ENCODE measurements at places on chromosomes 16 and 17. TPM values are rescaled to one million over a fixed set of nuclear protein-coding genes. Genes with fewer than 3 reads are reported as not detected.

The ZNF624 gene
- total RNA-seq = 11.0 TPM

The TAT gene
- total RNA-seq = 0.17 TPM

The PKD1 gene
- 349 TPM for total RNA-seq

The DPEP2 gene
- 0.41 TPM for total RNA-seq

The PRDM7 gene
- 0.28 TPM for total RNA-seq

The IL17C gene
- not detected for total RNA-seq

The ACSM3 gene
- 65.9 TPM for total RNA-seq

DNA sequence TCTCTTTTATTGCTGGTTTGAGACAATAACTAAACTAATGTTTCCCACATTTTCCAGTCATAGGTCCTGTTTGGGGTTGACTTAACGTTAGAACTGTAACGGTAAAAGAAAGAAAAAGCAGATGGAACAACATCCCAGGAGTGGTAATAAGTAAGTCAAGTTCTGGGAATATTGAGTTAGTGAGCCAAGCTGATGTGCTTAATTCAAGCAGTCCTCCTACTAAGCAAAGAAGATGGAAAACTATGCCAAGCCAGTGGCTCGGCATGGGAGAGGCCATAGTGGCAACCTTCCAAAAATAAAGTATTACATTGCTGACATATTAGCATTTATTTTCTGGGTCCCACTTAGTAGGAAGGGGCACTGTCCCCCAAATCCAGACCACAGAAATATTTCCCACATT, 161.7 kb upstream of the CDH5 start:
- no peak overlapping the region for H3K4me3 ChIP-seq
- no peak overlapping the region for H3K27ac ChIP-seq
- no peaks in the 10 kb centered on the region for H3K36me3 ChIP-seq

DNA sequence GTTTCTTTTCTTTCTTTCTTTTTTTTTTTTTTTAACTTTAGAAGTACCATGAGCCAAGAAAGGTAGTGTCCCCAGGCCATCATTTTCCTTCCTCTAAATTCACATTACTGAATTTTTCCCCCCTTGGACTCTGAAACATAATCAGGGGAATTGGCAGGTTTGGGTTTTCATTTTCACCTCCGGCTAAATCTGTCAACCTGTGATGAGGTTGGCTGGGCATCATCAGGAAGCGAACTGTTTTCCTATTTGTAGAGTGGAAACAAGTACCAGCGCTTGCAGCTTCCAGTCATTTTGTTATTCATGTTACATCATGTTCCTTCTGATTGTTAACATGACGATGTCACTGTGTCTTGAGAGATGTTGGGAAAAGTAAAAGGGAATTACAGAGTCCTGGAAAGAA, 641.9 kb upstream of the RBFOX1 start:
- H3K27me3 ChIP-seq = no peaks in the 10 kb centered on the region
- no peak overlapping the region for H3K27ac ChIP-seq
- DNase-seq = no peak
- H3K36me3 ChIP-seq = no peaks in the 10 kb centered on the region
- H3K4me1 ChIP-seq = no peaks in the 10 kb centered on the region

DNA sequence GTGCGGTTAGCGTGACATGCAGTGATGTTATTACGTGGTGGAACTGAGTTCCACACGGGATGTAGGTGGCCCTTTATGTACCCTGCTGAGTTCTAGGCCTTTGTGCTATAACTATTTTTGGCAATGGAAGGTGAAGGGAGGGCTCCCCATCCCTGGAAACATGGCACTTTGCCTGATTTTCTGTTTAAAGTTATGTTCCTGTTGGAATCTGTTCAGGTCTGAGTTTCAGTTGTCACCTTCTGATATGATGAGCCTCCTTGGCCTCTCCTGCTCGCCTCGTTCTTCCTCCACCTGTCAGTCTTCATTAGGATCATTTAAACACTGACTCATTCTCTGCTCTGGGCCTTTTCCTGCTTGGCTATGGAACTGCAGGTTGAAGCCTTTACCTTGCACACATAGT, 200.6 kb downstream of the FTO start:
- H3K27ac ChIP-seq = no peak overlapping the region
- H3K27me3 ChIP-seq = no peaks in the 10 kb centered on the region
- no peak for DNase-seq
- H3K4me1 ChIP-seq = no peaks in the 10 kb centered on the region
- no peaks in the 10 kb centered on the region for H3K36me3 ChIP-seq

GRCh38 chr16:50234771-50235556, 31.4 kb upstream of the ADCY7 start:
- no peak for DNase-seq
- no peaks in the 10 kb centered on the region for H3K27me3 ChIP-seq
- H3K36me3 ChIP-seq = no peaks in the 10 kb centered on the region

DNA sequence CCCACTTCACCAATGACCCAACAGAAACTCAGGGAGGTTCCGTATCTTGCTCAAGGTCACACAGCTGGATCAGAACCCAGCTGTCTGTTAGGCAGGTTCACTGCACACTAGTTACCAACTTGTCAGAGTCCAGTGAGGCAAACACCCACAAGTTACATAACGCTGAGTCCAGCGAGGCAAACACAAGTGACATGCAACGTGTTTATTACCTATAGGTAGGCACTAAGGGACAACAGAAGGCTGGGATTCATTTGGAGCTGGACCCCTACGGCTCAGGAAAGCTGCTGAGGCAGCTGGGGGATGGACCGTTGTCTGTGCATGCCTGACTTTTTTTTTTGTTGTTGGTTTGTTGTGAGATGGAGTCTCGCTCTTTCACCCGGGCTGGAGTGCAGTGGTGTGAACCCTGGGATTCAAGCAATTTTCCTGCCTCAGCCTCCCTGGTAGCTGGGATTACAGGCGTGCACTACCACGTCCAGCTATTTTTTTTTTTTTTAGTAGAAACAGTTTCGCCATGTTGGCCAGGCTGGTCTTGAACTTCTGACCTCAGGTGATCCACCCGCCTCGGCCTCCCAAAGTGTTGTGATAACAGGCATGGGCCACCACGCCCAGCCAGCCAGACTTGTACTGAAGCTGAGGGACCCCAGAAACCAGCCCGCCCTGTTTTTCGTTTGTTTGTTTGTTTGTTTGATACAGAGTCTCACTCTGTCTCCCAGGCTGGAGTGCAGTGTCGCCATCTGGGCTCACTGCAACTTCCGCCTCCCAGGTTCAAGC, 1.9 kb upstream of the RSAD1 start:
- H3K4me1 ChIP-seq = peaks cover 6% of the 10 kb centered on the region
- H3K4me3 ChIP-seq = no peak overlapping the region
- H3K27ac ChIP-seq = no peak overlapping the region
- no peaks in the 10 kb centered on the region for H3K27me3 ChIP-seq
- no peaks in the 10 kb centered on the region for H3K36me3 ChIP-seq

GRCh38 chr17:1473170-1473569, 17.1 kb upstream of the CRK start:
- no peak overlapping the region for H3K4me3 ChIP-seq
- H3K27ac ChIP-seq = no peak overlapping the region
- no peaks in the 10 kb centered on the region for H3K4me1 ChIP-seq

- H3K27me3 ChIP-seq = no peaks in the 10 kb centered on the region
- H3K4me1 ChIP-seq = no peaks in the 10 kb centered on the region
- no peak overlapping the region for H3K27ac ChIP-seq
Measured at GRCh38 chr16:10678655-10679054, 16.1 kb downstream of the TEKT5 start.

- H3K36me3 ChIP-seq = peaks cover 4% of the 10 kb centered on the region
- H3K27ac ChIP-seq = no peak overlapping the region
- no peaks in the 10 kb centered on the region for H3K4me1 ChIP-seq
- no peaks in the 10 kb centered on the region for H3K27me3 ChIP-seq
- no peak overlapping the region for H3K4me3 ChIP-seq
Measured at GRCh38 chr17:559551-560431, 154.8 kb downstream of the VPS53 start.

DNA sequence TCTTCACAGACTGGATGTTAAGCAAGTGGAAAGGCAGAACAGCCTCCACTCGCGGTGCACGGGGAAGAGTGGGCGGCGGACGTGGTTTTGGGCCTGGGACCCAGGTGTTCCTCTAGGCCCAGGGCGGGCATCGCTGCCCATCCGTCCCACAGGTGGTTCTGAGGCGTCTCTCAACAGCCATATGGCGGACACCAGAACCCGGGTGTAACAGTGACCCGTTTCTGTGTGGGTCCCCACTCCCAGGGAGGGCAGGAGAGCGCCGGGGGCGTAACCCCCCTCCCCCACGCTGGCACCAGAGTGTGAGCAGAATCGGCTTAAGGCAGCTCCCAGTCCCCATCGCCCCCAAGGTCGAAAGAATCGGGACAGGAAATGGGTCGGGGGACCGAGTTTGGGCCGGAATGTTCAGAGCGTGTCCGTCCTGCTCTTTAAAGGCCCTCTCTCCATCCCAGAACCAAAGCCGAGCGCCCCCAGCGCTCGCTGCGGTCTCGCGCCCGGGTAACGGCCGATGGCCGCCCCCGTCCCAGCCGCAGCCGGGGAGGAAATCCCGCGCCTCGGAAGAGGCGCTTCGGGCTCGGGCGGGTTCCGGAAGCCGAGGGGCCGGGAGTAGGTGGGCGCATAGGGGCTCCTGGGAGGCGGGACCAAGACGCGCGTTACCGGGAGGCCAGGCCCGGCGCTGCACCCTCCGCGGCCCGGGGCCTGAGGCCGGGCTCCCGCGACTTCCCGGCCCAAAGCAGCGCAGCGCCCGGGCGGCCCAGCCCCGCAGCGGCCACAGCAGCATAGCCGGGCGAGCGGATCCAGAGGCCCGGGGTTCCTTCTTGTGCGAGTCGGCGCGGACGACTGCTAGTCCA, at the start of gene TK2:
TK2 (minus strand) TSS at position 839 of the 848 bp plus-strand sequence; CDS start at position 778, 61 bp downstream.
- peak within 1 kb of the TSS; percentile 77 for H3K4me3 ChIP-seq
- DNase-seq = peak; percentile 44
- no peaks in the 10 kb centered on the region for H3K36me3 ChIP-seq
- H3K4me1 ChIP-seq = no peaks in the 10 kb centered on the region

GRCh38 chr17:62963296-62963695, 2.7 kb upstream of the TANC2 start:
- H3K36me3 ChIP-seq = no peaks in the 10 kb centered on the region
- no peaks in the 10 kb centered on the region for H3K4me1 ChIP-seq
- DNase-seq = no peak
- no peaks in the 10 kb centered on the region for H3K27me3 ChIP-seq
- no peak overlapping the region for H3K27ac ChIP-seq
- H3K4me3 ChIP-seq = no peak overlapping the region

DNA sequence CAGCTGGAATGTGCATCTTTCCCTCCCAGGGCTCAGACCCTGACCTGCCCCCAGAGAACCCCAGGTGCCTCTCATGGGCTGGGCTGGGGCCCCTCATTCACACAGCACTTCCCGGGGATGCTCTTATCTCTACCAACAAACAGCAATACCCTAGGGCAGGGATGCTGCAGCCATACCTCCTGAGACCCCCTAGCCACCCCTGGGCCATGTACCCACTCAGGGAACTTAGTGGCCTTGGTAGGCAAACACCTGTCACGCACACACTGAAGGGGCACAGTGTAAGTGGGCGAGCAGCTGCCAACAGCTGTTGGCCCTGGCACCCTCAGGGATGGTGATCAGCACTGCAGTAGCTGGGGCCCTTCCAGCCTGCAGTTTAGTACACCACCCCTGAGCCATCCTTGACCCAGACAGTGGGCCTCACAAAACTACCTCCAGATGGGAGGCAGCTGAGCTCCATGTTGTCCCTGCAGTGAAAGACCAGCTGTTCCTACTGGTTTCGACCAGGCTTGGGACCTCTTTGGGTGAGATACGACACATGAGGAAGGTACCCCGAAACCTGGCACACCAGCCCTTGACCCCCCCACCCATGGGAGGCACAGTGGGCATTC, 1723.6 kb downstream of the TP53TG3F start:
- no peaks in the 10 kb centered on the region for H3K36me3 ChIP-seq
- no peaks in the 10 kb centered on the region for H3K27me3 ChIP-seq
- H3K4me1 ChIP-seq = no peaks in the 10 kb centered on the region
- no peak overlapping the region for H3K27ac ChIP-seq
- DNase-seq = no peak
- H3K4me3 ChIP-seq = no peak overlapping the region

GRCh38 chr16:28879261-28879840, 1.1 kb downstream of the ATP2A1 start:
- no peaks in the 10 kb centered on the region for H3K36me3 ChIP-seq
- DNase-seq = no peak
- no peak overlapping the region for H3K27ac ChIP-seq
- no peaks in the 10 kb centered on the region for H3K27me3 ChIP-seq
- H3K4me1 ChIP-seq = peaks cover 5% of the 10 kb centered on the region
- H3K4me3 ChIP-seq = peak overlapping the region; percentile 50

- no peak for DNase-seq
- H3K27me3 ChIP-seq = no peaks in the 10 kb centered on the region
- H3K36me3 ChIP-seq = no peaks in the 10 kb centered on the region
- H3K4me1 ChIP-seq = no peaks in the 10 kb centered on the region
Measured at GRCh38 chr17:33273271-33273670, 19.8 kb downstream of the ASIC2 start.

GRCh38 chr17:11768981-11769380, 170.7 kb downstream of the DNAH9 start:
- no peak overlapping the region for H3K4me3 ChIP-seq
- H3K27ac ChIP-seq = no peak overlapping the region

DNA sequence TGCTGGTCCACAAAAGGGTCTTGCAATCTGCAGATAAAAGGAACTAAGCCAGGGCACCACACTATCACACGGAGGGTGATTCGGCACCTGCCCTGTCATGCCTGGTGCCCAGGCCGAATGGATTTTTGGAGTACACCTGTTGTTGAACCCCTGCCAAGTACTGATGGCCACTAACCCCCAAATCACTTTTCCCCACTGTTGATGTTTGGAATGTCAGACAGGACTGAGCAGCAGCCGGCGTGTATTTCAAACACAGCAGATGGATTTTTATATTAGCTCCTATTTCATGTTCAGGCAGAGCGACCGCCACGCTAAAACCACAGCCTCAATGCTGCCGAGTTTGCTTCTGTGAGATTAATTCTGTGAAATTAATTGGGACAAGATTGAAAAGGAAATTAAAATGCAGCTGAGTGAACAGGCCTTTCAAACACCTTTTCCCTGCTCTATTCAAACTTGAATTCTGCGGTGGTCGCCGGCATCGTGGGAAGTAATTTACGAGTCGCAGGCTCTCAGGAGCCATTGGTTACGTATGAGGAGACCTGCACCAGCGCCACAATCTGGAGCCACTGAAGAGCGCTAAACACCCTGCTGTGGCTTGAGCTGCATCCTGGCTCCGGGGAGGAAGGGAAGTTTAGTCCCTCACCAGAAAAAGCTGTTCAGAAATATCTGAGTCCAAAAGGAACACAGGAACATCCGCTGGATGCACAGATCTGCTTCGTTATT, 48.5 kb downstream of the SNX11 start:
- no peak for DNase-seq
- H3K36me3 ChIP-seq = no peaks in the 10 kb centered on the region
- no peaks in the 10 kb centered on the region for H3K27me3 ChIP-seq
- peaks cover 3% of the 10 kb centered on the region for H3K4me1 ChIP-seq
- no peak overlapping the region for H3K27ac ChIP-seq

DNA sequence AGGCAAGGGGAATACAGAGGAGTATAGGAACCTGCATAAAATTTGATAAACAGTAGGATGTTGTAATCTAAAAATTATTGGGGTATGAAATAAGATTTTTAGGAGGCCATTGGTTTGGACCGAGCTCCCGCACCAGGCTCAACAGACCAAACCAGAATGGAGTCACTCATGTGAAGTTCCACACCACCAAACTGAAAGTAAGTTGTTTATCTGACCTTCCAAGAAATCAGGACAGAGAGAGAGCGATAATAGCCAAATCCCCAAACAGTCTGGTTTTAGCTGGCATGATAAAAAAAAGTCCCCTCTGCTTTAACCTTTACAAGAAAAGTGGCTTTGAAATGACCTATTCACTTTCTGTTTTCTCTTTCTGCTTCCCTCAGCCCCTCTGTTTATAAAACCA, 45.7 kb upstream of the SIAH1 start:
- H3K27me3 ChIP-seq = no peaks in the 10 kb centered on the region
- no peak overlapping the region for H3K27ac ChIP-seq
- no peak for DNase-seq
- no peak overlapping the region for H3K4me3 ChIP-seq

- no peak for DNase-seq
- no peaks in the 10 kb centered on the region for H3K4me1 ChIP-seq
- no peaks in the 10 kb centered on the region for H3K27me3 ChIP-seq
- no peak overlapping the region for H3K27ac ChIP-seq
Measured at GRCh38 chr17:11642655-11643054, 44.4 kb downstream of the DNAH9 start.

All from prostate gland (tissue), 2 donors.